ENCODE measurements at places on chromosomes 6 and 20.
A peak's percentile ranks its signal among the peaks of the same experiment; 100 is the strongest.

GRCh38 chr6:150770637-150771036 lies 94.9 kb upstream of the MTHFD1L start:
- DNase-seq = no peak

GRCh38 chr6:89269981-89270380 lies 45.1 kb downstream of the GABRR2 start:
- DNase-seq = no peak

- no peak for DNase-seq
These were observed 18.1 kb downstream of the ENPP1 start for GRCh38 chr6:131825946-131826345.

DNA sequence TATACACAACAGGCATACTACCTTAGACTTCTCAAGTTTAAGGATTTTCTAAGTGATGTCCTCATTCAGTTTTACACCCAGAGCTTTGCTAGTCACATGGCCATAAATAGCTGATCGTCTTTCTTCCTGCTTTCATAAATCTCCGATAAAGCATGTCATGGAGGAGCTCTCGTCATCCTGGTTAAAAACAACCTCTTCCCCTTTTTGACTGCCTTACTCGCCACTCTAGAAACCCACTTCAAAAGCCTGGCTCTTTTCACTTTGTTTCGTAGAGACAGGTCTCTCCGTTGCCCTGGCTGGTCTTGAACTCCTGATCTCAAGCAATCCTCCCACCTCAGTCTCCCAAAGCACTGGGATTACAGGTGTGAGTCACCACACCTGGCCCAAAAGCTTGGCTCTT lies 67.0 kb upstream of the SMIM29 start:
- peak; percentile 53 for DNase-seq

DNA sequence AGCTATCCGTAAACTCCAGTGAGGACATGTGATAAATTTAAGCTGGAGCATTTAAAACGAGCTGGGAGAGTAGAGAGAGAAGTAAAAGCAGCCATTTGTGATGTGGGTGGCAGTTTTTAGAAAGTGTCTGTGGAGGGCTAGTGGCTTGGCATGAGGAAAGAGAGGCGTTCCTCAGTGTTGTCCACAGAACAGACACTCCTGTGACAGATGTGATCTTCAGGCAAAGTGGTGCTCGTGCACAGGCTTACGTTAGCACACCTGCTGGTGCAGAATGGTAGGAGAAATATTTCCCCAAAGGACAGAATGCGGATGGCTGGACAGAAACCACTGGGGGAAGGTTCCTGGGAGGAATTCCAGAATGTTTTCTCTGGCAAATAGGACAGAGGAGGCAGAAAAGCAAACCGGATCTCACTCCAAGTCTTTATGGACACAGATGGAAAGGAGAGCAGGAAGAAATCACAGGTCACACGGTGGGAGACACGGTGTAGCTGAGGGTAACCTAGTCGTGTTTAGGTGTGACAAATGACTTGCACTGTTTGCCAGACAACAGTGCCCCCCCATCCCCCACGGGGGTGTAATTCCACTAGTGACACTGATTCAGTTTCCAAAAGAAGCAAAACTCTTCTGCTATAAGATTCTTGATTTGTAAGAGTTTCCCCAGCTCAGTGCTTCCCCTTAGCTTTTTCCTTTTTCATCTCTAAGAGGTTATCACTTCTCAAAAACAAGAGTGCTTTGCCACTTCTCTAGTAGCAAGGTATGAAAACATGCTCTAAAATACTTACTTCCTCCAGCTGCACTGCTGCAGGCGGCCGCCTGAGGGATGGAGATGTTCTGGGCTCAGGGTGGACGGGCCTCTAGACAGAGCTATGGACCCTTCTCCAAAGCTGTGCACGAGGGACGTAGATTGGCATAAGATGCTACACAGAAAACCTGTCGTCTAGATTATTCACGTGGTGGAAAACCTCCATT lies 293.2 kb downstream of the QKI start:
- no peak for DNase-seq
